ENCODE measurements at places on chromosomes 3 and 15. TPM values are rescaled to one million over a fixed set of nuclear protein-coding genes. Genes with fewer than 3 reads are reported as not detected.

TMEM108 gene
- not detected for total RNA-seq

- H3K36me3 ChIP-seq: no peaks in the 10 kb centered on the region
- H3K4me1 ChIP-seq: no peaks in the 10 kb centered on the region
- no peaks in the 10 kb centered on the region for H3K27me3 ChIP-seq
- H3K4me3 ChIP-seq: no peak overlapping the region
Observed at GRCh38 chr3:128867200-128868125, 12.0 kb upstream of the ACAD9 start.

DNA sequence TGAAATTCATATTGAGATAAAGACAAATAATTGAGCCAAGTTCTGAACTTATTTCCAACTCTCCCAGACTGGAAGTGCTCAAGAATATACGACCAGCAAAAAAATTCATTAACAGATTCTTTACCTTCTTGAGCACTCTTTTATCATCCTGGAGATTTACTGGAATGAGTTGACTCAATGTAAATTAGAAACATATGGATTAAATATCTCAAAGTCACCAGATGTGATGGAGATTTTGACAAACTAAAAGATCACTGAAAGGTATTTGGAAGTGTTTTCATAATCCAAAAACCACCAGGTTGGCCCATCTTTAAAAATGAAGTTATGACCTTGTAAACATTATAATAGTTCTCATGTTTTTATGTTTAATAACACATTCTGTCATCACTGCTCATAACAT is 433.2 kb upstream of the RASGRP1 start:
- H3K36me3 ChIP-seq: 0 out of 2 replicates have a peak, but pooled peaks cover 3% of the 10 kb centered on the region
- H3K4me3 ChIP-seq: no peak overlapping the region
- DNase-seq: no peak
- H3K27me3 ChIP-seq: no peaks in the 10 kb centered on the region
- H3K27ac ChIP-seq: no peak overlapping the region
- peaks cover 39% of the 10 kb centered on the region for H3K4me1 ChIP-seq

DNA sequence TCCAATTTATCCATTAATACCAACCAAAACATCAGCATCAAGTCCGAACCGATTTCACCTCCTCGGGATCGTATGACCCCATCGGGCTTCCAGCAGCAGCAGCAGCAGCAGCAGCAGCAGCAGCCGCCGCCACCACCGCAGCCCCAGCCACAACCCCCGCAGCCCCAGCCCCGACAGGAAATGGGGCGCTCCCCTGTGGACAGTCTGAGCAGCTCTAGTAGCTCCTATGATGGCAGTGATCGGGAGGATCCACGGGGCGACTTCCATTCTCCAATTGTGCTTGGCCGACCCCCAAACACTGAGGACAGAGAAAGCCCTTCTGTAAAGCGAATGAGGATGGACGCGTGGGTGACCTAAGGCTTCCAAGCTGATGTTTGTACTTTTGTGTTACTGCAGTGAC is 20.8 kb downstream of the LYSMD4 start:
- H3K36me3 ChIP-seq: peaks cover 33% of the 10 kb centered on the region
- no peak overlapping the region for H3K4me3 ChIP-seq
- peaks cover 21% of the 10 kb centered on the region for H3K4me1 ChIP-seq
- H3K27ac ChIP-seq: no peak overlapping the region
- H3K27me3 ChIP-seq: no peaks in the 10 kb centered on the region
- DNase-seq: no peak

Measured in SJSA1 (cell line).